Activated CD4-positive, alpha-beta T cell treated with anti-CD3 and anti-CD28 coated beads, Interleukin-2, Interleukin-6, amounts not matched to agents 100 ng/mL and 50 ng/mL, durations not matched to agents 16 hours and 8 hours (primary cell): ENCODE measurements at places on chromosomes 5 and 9.

DNA sequence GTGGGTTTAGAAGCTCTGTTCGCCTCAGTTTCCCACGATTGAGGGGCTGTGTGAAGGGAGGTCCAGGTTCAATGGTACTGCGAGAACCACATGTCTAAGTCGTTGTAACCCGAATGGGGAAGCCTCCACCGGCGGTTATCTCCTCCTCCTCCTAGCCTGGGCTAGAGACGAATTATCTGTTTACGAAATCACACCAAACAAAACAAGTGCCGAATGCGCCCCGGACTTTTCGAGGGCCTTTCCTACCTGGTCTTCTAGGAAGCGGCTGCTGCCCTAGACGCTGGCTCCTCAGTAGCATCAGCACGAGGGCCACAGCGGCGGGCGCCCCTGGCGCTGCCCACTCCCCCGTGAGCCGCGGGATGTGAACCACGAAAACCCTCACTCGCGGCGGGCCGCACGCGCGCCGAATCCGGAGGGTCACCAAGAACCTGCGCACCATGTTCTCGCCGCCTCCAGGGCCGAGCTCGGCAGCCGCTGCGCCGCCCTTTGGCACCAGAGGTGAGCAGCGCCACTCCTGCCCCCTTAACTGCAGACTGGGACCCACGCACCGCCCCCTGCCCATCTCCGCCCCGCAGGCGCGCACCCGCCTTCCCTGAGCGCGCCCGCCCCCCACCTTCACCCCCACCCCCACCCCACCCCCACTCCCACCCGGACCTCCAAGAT is at the start of gene CDKN2A:
Gene CDKN2A, minus strand, starts transcription at position 500 of the 663 bp plus-strand sequence.
- DNase-seq, result peak; percentile 56

- DNase-seq, result peak; percentile 85
These were observed 52.9 kb downstream of the LRSAM1 start for GRCh38 chr9:127503947-127504886.

DNA sequence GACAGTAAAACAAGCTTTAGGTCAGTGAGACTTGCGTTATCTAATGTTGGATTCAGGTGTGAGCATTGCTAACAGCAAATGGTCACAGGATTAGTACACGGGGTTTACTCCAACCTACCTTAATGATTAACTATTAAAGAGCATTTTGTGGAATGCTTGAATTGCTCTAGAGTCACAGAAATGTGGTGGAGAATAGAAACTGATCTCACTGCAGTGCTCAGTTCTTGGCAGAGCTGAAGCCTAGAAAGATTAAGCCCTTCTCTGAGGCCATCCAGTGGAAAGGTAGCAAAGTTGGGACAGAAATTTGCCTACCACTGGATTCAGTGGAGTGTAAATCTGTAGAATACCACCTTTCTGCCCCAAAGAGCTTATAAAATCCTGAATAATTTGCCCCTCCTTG is 60.9 kb downstream of the ICE1 start:
- DNase-seq, result no peak

GRCh38 chr5:154860765-154861164 is 2.3 kb downstream of the CNOT8 start:
- peak; percentile 9 for DNase-seq

GRCh38 chr5:150441813-150442698 is 7.5 kb downstream of the RPS14 start:
- no peak for DNase-seq

DNA sequence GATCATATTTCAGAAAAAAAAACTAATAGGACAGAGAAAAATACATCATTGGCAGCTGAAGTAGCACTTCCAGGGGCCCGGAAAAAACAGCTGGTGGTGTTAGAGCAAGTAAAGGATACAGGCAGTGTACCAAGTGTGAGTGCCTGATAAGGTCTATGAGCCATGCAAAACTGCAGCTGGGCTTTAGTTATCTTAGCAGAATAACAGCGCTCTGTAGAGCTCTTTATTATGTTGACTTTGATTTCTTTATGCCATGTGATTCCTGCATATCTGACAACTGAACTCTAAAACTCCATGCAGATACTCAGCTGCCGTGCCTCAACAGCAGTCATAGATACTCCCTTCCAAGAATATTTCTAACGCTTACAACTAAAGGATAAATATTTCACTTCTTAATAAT is 119.5 kb downstream of the CAAP1 start:
- DNase-seq, result no peak

DNA sequence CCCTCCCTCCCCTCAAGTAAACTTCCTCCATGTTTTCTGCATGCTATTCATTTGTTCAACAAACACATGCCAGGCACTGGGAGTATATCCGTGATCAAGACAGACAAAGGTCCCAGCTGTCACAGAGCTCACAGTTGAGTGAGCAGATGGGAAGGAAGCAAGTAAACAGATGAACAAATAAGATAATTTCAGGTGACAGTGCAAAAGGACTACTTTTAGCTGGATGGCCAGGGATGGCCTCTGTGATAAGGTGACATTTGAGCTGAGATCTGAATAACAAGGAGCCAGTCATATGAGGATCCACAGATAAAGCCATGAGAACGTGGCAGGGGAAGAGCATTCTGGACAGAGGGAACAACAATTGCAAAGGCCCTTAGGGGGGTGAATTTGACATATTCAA is 121.7 kb upstream of the RAD23B start:
- DNase-seq, result no peak

DNA sequence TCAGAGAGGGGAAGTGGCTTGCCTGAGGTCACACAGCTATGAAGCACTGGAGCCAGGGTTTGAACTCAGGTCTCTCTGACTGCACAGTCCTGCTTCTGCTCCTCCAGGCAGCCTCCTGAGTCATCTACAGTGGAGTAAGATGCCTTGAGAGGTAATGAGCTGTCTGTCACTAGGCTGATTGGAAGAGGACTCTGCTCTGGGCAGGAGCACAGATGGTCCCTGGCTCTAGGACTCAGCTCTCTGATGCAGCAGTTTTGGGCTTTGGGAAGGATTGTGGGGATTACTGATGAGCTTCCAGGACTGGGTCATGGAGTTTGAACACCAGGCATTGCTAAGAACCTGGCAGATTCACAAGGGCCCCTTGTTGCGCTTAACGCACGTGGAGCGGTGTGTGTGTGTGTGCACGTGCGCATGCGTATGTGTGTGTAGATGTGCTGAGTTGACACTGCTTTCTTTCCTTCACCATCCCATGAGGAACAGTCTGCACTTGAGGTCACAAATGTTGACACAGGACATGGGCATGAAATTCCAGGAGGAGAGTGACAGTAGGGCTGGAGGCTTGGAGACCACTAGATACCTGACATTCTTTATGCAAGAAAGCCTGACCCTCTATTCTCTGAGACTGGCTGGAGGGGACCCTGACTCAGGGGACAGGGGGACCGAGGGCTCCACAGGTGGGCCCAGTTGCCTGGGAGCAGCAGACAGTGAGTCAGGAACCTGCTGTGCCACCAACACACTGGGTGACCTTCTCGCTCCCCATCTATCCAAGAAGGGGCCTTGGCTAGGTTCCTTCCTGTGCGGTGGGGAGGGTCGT is 170.5 kb downstream of the RGS3 start:
- no peak for DNase-seq

GRCh38 chr9:87086221-87086818 is 139.0 kb upstream of the GAS1 start:
- no peak for DNase-seq

GRCh38 chr5:82364497-82364896 is 86.3 kb upstream of the RPS23 start:
- DNase-seq, result no peak

DNA sequence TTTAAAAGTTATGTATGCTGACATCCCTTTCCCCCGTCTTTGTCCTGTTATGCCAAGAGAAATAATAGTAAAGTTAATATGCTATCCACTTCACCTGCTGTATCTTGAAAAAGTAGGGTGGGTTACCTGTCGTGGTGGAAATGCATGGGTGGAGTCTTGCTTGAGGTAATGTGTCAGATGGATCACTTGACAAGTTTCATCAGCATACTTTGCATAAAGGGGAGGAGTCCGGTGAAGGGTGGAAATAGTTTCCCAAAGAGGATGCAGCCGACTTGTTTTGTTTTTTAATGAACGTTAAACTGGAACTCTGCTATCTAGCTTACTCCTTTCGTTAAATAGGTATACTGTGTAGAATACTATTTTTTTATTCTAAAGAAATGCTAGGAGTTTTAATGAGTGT is 9.0 kb upstream of the DMRT3 start:
- DNase-seq, result no peak

DNA sequence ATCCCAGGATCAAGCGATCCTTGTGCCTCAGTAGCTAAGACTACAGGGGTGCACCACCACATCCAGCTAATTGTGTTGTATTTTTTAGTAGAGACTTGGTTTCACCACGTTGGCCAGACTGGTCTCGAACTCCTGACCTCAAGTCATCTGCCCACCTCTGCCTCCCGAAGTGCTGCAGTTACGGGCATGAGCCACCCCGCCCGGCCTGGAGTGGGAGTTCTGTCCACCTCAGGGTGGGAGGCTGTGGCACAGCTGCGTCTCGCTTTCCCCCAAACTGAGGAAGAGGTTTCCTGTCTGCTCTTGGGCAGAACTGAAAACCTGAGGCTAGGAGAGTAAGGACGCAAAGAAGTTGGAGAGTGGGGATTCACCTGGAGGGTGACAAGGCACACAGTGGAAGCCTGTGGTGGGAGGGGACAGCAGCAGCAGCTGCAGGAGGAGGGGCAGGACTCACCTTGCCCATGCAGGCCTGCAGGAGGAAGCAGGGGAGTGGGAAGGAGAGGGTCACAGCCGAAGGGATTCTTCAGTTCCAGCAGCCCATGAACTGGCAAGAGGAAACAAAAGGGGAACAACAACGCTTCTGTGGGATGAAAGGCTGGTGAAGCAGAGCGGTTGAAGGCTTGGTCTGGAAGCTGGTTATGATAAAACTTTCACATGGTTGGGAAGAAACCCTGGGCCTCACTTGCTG is 181.4 kb downstream of the GAS1 start:
- DNase-seq, result no peak

DNA sequence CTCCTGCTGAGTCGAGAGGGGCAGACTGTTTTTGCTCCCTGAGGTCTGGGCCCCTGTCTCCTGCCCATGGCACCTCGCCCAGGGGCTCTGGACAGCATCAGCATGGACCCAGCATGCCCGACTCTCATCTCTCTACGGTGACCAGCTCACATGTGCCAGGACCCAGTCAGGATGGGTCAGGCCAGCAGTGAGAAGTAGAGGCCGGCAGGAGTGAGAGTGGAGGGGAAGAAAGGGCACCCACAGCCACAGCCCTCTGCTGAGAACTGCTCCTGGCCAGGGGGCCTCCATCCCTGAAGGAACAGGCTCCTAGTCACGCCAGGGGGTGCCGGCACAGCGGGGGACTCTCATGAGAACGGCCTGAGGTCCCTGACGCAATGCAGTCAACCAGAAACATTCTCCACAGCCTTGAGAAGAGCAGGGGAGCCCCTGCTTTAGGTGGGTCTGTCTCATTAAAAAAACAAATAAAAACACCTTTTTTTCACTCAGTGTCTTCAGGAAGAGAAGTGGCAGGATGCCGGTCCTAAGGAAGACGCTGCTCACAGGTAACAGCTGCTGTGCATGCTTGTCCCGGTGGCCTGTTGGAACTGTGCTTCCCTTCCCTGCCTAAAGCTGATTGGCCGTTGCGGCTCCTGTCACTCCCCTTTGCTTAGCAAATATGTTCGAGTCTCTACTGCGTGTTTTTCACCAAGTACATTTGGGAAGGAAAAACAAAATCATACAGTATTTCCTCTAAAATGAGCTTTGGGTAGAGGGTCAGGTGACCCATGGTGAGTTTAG is 85.7 kb upstream of the FBXW11 start:
- no peak for DNase-seq

DNA sequence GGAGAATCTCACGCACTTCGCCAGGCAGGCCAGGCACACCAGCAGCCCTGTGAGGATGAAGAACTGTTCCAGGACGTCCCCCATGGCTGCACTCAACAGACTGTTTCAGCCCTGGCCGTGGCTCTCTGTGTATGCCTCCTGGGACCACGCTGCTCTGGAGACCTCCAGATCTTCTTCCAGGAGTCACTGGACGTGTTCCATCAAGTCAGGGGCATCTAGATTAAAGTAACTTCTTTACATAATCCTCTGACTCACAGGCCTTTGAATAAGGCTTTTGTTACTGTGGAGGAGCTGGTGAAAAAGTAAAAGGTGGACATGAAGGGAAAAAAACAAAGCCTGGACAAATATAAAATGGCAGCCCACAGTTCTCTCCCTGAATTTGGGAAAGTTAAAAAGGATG is at the start of gene HSD17B3:
Gene HSD17B3, minus strand, starts transcription at position 156 of the 400 bp plus-strand sequence. Its CDS starts 72 bp downstream, at position 84.
- DNase-seq, result no peak

- no peak for DNase-seq
These were observed 21.5 kb upstream of the LPCAT1 start for GRCh38 chr5:1545126-1545804.

DNA sequence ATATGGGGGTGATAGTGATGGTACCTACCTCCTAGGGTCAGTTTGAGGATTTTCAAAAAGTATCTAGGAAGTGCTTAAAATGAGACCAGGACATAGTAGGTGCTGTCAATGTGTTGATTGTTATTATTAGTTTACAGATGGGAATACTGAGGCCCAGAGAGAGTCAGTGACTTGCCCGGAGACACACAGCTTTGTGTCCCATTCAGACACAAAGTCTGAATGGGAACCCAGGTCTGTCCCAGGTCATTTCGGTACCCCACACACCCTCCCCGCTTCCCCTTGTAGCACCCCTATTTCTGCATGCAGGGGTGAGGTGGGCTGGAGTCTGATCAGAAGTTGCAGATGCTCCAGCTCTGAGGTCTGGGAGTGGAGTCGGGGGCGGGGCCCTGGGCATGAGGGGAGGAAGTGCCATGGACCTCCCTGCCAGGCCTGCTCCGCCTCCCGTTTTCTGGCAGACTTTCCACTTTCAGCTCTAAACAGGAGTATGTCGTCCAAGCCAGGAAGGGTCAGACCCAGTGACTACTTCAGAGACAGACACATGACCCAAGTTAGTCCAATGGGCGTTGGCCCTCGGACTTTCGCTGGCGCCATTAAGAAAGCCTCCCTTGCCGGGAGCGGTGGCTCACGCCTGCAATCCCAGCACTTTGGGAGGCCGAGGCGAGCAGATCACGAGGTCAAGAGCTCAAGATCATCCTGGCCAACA is 3.2 kb upstream of the DBN1 start:
- DNase-seq, result no peak

DNA sequence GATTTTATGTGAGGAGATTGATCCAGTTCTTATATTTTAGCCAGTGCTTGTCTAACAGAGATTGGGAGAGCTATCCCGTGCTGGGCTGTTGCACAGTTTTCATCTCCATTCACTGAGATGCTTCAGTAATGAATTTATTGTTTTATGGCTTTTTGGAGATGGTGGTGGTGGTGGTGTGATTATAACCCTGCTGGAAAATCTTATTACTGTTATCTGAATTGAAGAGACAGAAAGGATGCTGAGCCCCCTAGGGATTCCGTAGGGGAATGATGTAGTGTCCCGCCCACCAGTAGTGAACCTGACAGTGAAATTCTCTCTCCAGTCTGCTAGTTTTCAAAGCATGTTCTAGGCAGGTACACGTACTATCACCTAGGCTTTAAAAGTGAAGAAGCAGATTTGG is 1.9 kb downstream of the RAI14 start:
- DNase-seq, result no peak
